ENCODE measurements at places on chromosomes 12 and 14.

DNA sequence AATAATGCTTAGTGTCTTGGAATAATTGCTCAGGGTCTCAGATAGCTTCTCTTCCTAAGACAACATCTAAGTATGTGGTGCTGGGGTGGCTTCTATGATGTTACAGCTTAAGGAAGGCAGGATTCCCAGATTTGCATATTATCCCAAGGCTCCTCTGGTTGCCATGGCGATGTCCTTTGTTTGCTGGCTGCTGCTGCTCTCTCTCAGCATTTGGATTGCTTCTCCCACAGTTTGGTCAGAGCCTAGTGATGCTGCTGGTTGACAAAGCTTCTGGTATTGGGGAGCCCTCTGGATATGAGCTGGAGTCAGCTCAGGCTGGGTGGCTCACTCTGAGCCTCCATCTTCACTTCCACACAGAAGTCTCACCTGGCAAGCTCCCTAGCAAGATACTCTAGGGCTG lies 56.4 kb upstream of the FBXO33 start:
- DNase-seq = no peak

DNA sequence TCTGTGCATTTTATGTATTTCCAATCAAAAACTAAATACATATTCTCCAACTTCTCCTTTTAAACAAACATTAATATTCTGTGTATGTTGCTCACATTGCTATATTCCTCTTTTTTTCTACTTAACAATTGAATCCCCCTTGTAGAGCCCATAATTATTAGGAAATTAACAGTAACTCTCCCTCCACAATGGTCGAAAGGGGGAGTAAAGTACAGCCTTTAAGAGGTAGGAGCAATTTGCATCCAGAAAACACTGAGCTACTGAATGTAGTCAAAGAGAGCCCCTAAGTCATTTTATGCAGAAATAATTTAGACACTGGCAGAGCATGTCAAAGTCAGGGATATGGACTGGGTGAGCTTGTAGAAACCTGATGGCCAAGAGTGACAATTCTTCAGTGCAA lies 57.2 kb upstream of the SCN8A start:
- DNase-seq = no peak

GRCh38 chr12:67920413-67920812 lies 68.8 kb upstream of the IFNG-AS1 start:
- DNase-seq = no peak

GRCh38 chr14:33631021-33631420 lies 319.9 kb downstream of the EGLN3 start:
- no peak for DNase-seq

- no peak for DNase-seq
Observed at GRCh38 chr14:67491285-67491684, 2.8 kb upstream of the TMEM229B start.

DNA sequence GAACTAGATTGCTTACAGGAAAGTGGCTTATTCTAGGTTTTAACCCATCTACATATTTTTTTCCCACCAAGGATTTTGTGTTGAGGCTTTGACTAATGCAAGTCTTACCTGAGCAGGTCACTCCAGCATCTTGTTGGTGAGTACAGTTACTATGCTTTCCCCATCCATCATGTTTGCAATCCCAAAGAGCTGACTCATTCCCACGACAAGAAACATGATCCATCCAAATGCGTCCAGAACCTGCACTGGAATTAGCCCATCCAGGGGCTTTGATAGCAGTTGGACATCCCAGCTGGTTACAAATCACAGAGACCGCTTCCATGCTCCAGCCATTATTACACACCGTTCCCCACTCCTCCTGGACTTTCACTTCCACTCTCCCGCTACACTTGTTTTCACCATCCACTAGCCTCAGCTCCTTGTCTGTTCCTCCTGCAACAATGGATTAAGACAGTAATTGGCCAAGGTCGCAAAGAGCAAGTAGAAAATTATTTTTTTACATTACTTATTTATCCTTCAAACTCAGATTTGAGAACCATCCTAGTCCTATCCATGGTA lies 2.5 kb downstream of the CD163 start:
- DNase-seq = no peak

DNA sequence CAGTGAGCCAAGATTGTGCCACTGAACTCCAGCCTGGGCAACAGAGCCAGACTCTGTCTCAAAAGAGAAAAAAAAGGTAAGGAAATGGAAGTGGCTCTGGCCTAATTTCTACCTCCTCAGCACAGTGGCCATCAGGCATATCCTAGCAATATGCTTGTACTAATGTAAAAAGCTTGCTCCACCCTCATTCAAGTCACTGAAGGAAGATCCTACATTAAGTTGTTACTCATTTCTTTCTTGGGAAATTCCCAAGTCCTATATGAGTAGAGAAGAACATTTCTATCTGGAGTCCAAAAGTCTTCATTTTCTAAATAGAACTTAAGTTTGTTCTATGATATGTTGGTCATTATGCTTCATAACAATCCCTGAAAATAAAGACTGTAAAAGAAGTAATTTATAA lies 67.3 kb upstream of the HOXC13 start:
- no peak for DNase-seq

GRCh38 chr14:64841121-64841651 lies 38.5 kb downstream of the SPTB start:
- peak; percentile 84 for DNase-seq

DNA sequence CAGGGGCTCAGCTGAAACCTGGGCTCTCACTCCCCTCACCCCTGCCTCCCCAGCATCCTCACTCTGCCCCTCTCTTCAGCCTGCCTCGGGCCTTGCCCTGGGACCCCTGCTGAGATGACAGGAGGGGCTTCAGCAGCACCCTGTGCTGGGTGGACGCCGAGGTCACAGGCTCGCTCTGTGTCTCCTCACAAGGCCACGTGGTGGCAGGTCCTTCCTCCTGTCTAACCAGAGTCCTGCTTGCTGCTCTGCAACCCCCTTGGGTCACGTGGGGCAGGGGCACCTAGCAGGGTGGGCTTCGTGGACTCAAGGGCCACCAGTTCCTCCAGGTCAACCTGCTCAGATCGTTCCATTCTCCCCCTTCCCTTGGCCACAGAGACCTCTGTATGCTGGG lies 90.4 kb downstream of the TMEM121 start:
- DNase-seq = no peak

DNA sequence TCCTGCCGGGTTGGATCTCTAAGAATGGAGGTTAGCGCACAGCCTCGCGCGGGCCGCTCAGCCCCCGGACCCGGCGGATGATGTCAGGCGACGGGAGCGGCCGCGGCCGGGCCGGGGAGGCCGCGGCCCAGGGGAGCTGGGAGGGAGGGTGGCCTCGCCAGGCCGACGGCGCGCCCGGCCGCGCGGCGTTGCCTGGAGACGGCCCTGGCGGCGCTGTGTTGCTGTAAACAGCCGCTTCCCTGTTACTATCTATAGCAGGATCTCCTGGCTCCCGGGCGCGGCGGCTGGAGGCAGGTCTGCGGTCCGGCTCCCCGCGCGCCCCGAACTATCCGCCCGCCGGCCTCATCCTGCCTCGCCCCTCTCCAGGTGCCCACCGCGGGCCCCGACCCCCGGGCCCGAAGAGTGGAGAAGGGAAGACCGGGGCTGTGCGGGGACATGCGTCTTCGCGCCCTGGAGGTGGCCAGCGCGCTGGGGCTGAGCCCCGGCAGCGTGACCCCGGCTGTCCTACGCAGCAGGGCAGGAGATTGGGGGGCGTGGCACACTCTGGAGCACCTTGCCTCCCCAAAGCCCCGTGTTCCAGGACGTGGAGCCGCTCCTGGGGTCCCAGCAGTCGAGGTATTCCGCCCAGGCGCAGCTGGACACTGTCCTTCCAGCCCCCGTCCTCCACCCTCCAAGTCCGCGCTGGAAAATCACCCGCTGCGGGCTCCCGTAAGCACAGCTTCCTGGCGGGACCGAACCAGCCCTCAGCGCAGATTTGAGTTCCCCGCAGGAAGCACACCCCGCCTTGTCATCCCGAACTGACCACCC lies 1.4 kb upstream of the FOS start:
- peak; percentile 73 for DNase-seq

- DNase-seq = no peak
Observed at GRCh38 chr12:103573185-103573584, 13.9 kb upstream of the STAB2 start.
